Stimulated activated CD8-positive, alpha-beta memory T cell treated with anti-CD3 and anti-CD28 coated beads, Interleukin-4, amount 100 ng/mL, for 48 hours (primary cell): ENCODE measurements at places on chromosomes 3 and 15.

DNA sequence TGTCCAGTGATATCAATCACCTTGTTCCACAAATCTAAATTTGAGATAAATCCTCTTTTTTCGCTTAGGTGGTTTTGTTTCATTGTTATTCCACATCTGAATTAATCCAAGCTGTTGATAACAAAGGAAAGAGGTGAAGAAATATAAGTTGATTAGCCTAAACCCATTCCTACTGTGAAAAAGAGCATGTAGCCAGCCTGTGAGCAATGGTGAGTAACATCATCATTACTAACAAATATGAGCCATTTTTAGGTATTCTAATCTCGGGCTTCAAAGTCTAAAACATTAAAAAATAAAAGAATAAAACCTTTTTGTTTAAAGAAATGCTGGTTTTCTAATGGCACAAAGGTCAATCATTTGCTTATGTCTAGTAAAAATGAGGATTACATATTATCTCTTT lies 52.1 kb upstream of the P3H2 start:
- no peak for DNase-seq

GRCh38 chr3:195911041-195911945 lies 2.9 kb upstream of the TNK2 start:
- DNase-seq = no peak

- DNase-seq = no peak
Measured at GRCh38 chr15:47184908-47185801, 532.1 kb upstream of the SEMA6D start.

DNA sequence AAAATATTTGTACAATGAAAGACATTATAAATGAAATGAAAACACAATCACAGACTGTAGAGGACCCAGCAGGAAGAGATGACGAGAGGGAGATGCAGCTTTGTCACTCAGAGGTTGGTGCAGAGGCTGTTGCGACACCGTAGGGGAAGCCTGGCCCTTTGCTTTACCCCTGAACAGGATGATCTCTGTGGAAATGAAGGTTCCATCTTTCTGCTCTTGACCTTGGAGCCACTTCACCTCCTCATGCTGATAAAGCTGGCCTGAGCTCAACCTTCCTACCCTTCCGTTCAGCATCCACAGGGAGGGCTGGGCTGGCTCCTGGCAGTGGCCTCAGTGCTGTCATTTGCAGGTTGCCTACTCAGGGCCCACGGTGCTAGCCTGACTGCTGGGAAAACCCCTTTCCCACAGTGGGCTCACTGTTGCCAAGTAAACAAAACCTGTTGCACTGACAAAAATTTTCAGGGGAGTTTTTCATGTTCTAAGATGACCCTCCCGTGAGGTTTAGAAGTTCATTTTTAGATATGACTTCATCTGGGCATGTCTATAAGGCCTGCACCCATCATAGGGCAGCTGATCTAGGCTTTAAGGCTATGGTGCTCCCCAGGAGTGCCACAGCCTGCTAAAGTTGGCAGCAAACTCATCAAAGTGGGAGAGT lies 3.0 kb upstream of the CD80 start:
- DNase-seq = peak; percentile 63

- peak; percentile 24 for DNase-seq
Measured at GRCh38 chr3:137217733-137218132, 259.9 kb downstream of the IL20RB start.

DNA sequence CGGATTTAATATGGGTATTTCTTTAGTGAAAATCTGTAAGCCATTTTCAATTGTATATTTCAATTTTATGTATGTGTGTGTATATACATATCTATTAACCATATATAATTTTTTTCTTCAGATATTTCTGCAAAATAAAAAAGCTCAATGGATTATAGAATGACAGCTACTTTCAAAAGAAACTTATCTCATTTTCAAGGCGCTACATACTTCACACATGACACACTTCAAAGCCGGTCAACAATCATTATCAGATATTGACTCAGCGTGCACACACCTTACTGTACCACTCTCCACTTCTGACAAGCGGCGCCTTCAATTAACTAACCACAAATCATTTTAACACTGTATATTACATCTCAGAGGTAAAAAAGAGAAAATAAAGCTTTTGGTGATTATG lies 39.6 kb downstream of the ATP13A3 start:
- no peak for DNase-seq

GRCh38 chr15:90893175-90894090 lies 9.1 kb downstream of the FES start:
- DNase-seq = peak; percentile 64

GRCh38 chr3:130748981-130749380 lies 2.4 kb upstream of the PIK3R4 start:
- DNase-seq = no peak

GRCh38 chr3:157120071-157120892 lies 39.7 kb downstream of the CCNL1 start:
- no peak for DNase-seq

- no peak for DNase-seq
Measured at GRCh38 chr15:28911310-28911931, 25.6 kb downstream of the APBA2 start.

DNA sequence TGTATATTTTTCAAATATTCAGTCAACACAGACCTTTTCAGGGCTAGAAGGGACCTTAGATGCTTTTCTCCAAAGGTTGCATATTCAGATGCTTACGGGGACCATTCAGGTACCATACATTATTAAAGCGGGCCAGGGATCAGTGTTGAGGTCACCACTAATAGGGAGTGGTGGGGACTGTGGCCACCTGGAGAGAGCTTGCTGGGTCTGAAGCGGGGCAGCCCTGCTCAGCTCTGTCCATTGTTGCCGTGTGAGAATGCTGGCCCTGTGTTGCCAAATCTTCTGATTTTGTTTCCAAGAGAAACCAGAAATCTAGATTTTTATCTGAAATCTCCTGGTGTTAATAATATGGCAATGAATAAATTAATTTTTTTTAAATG lies 23.7 kb downstream of the ABHD2 start:
- no peak for DNase-seq

GRCh38 chr3:101928890-101929289 lies 79.6 kb downstream of the NFKBIZ start:
- no peak for DNase-seq

DNA sequence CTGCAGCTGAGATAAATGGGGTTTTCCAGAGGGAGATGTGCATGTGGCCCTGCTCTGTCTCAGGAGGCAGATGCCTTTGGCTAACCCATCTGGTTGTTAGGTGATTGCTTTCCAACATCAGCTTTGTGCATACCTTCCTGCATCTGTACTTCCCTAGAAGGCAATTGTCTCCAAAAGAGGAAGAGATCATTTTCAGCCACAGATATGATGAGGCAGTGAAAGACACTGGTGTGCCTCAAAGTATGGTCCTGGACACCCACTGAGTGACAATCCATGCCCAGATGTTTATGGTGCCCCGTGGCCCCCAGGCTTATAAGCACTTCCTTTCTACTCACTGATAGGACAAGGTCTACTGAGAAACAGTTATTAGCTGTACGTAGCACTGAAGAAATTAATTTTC lies 117.5 kb upstream of the NR2F2 start:
- DNase-seq = no peak

DNA sequence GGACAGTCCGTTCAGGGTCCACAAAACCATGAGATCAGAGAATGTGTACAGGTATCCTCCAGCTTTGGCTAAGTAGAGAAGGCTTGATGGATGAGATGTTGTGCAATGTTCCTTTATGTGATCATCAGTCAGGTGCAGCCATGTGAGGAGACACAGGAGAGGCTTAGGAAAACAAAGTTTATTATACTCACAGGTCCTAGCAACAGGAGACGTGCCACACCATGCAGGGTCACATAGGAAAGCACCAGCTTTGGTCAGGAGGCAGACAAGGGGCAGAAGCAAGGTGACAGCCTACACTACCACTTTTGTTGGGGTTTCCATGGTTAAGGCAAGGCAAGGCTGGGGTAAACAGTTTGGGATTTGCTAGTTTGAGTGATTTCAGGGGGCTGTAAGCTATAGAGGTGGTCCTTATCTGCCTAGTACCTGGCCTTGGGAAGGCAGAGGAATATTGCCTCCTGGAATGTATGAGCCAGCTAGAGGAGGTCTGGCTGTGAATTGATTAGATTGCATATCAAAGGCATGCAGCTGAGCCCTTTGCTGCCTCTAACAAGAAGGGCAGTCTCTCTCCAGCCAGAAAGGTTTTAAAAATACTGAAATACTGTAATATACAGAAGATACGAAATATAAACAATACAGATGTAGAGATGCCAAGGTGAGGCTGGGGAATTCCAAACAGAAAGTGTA lies 248.6 kb downstream of the RYR3 start:
- no peak for DNase-seq

DNA sequence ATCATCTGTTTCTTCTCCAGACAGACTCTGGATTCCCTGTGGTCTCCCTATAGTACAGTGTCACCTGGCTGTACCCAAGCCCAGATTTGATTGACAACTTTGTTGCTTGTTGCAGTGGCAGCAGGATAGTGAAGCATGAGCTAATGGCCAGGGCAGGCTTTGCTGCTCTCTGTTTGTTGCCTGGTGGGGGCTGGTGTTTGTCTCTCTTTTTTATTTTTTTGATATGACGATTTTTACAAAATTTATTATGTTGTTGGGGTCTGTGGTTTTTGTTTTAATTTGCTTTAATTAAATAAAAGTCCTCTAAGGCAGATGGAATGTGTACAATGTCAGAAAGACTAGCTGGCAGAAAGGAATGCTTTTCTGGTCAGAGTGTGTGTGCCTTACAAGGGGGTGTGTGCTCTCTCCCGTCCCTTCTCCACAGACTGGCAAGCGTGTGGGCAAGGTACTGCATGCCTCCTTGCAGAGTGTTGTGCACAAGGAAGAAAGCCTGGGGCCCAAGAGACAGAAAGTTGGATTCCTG lies 15.2 kb upstream of the CLEC3B start:
- DNase-seq = no peak

GRCh38 chr15:65400760-65401610 lies 21.8 kb downstream of the IGDCC4 start:
- peak; percentile 72 for DNase-seq

DNA sequence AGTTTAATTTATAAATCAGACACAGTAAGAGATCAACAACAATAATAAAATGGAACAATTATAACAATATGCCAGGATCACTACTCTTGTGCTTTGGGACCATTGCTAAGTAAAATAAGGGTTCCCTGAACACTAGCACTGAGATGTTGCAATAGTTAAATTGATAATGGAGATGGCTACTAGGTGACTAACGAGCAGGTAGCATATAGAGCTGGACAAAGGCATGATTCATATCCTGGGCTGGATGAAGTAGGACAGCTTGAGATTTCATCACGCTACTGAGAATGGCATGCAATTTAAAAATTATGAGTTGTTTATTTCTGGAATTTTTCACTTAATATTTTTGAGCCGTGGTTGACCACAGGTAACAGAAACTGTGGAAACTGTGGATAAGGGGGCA lies 20.7 kb upstream of the MYZAP start:
- no peak for DNase-seq
